ENCODE measurements at places on chromosomes 4 and X.

- DNase-seq, result no peak
Observed at GRCh38 chr4:128841402-128841801, 31.9 kb downstream of the JADE1 start.

DNA sequence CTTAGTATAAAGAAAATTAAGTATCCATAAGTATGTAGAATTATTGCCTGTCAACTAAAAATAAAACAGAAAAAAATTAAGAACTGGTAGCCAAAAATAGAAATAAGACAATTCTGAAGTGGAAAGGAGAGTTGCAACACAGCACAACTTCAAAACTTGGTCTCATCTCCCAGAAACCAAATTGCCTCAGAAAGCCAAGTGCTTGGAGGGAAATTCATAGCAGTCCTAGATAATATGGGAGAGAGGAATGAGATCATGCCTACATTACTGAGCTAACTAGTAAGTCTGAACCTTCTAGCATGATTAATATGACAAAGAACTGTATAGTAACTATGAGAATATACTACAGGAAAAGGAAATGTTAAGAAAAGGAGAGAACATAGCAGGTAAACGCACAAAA, 256.5 kb downstream of the LDB2 start:
- DNase-seq, result no peak

GRCh38 chrX:132837967-132838366, 120.5 kb downstream of the HS6ST2 start:
- no peak for DNase-seq

- DNase-seq, result no peak
Observed at GRCh38 chr4:147596377-147596776, 20.8 kb upstream of the TMEM184C start.

- DNase-seq, result no peak
Observed at GRCh38 chr4:112516066-112516470, at the start of gene NEUROG2. Gene NEUROG2 (minus strand): TSS chr4:112516180. CDS start chr4:112515475, 705 bp downstream.
